ENCODE measurements at places on chromosomes 13 and 19.

DNA sequence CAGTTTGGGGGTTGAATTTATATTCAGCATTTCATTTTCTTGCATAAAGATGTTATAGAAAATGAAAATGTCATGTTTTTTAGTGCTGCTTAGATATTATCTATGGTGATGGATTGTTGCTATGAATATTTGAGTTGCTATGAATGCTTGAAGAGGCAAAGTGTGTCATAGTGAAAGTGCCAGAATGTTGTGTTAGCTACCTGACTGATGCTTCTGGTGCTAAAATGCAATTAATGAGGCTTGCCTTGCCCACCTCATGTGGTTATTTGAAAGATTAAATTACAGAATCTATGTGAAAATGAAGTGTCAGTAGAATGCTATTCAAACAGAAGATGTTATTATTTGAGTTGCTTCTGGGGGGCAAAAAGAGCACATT lies 62.7 kb upstream of the MYCBP2 start:
- DNase-seq: no peak

DNA sequence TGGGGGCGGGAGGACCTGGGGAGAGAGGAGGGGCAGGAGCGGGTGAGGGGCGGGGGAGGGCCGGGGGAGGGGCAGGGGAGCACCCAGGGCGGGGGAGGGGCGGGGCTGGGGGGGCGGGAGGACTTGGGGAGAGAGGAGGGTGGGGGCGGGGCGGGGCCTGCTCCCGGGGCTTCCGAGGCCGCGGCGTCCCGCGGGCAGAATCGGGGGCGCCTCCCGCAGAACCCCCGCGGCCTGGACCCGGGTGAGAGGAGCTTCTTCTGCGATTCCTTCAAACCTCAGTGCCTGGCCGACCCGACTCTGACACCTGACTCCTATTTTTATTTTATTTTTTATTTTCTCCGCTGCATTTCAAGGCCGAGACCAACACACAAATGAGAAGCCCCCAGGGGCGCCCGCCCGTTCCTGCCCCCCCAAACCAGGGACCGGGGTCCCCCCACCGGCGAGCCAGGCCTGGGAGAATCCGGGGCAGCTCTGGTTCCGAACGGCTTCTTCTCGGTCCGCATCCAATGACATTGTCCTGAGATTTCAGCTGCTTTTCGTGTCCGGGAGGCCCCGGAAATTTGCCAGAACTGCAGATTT lies 470 bp upstream of the GRTP1 start:
- DNase-seq: no peak

- peak; percentile 47 for DNase-seq
These were observed 687 bp downstream of the MATK start for GRCh38 chr19:3785451-3785937.

DNA sequence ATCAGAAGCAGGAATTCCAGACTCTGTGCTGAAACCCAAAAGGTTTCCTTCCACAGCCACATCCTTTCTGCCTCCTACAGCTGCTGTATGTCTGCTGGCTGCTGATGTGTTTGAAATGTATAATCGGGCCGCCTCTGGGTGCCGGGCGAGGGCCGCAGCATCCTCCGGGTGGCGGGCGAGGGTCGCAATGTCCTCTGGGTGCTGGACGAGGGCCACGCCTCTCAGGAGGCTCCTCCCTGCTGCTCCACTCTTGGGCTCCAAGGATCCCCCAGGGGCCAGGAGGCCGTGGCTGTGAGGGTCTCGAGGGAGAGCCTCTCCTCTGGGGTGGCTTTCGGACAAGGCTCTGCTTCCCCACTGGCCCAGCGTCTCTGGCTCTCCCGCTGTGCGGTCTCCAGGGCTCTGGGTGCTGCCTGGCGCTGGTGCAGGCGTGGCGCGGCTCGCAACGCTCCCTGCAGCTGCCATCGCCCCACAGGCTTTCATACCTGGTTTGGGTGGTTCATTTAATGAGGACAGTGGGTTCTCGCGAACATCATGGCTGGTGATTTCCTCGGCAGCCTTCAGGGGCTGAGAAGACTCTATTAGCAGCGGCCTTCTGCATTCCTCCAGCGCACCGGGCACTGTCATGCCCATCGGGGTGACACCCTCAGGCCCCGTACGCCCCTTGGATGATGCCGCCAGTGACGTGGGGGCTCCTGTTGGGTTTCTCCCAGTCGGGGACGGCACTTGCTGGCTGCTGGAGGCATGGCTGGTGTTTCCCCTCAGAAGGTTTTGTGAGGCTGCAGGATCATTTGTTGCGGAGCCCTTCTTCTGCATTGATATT lies 41.8 kb upstream of the GRTP1 start:
- no peak for DNase-seq

DNA sequence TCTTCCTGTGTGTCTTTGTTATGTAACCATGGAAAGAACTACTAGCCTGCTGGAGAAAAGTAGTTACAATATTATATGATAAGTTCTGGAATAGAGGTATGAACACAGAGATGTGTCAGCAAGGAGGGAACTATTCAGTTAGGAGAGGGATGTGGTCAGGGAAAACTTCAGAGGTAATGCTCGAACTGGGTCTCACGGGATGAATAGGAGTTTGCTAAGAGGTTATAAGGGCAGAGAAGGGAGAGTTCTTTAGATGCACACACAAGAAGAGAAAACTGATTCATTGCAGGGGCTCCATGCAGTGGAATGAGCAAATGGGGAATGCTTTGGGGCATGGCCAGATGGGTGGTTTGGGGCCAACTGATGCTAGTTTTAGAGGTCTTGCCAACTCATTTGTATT lies 46.0 kb upstream of the SIAH3 start:
- no peak for DNase-seq

- DNase-seq: no peak
These were observed 754.5 kb downstream of the DIAPH3 start for GRCh38 chr13:59409211-59409610.

DNA sequence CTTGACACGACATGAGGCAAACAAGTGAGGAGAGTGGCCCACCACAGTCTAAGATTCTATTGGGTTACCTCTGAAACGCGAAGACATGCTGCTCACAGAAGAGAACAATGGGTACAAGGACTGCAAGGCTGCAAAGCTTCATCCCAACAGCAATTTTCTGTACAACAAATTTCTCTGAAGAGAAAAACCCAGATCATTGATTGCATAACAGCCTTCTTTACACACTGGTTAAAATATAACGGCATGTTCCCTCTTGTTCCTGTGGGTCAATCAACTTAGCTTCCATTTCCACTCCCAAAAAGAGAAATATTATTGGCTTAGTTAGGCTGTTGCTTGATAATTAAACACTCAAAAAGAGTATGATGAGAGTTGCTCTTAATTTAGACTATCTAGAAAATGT lies at the start of gene CPB2:
Gene CPB2 (minus strand): TSS at position 166 of the 400 bp plus-strand sequence. CDS start 24 bp downstream, at position 142.
- no peak for DNase-seq

- peak; percentile 39 for DNase-seq
These were observed 4.0 kb downstream of the ERF start for GRCh38 chr19:42250666-42251531.

DNA sequence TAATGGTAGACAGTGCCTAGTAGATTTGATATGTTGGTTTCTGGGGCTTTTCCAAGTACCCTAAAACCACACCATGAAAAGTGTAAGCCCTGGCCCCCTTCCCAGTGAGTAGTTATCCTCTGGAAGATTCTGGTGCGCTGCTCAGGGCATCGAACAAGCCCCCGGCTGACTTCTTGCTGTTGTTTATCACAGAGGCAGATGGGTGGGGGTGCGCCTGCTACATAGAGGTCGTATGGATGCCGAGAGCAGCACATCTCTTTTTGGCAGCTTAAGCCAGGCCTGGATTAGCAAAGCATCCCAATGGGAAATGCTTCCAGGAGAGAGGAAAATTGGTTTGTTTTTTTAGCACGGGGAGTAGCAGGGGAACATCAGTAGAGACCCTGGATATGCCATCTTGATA lies 26.3 kb upstream of the SPATA13 start:
- DNase-seq: no peak

GRCh38 chr13:49213997-49214916 lies 5.9 kb upstream of the MLNR start:
- DNase-seq: no peak

DNA sequence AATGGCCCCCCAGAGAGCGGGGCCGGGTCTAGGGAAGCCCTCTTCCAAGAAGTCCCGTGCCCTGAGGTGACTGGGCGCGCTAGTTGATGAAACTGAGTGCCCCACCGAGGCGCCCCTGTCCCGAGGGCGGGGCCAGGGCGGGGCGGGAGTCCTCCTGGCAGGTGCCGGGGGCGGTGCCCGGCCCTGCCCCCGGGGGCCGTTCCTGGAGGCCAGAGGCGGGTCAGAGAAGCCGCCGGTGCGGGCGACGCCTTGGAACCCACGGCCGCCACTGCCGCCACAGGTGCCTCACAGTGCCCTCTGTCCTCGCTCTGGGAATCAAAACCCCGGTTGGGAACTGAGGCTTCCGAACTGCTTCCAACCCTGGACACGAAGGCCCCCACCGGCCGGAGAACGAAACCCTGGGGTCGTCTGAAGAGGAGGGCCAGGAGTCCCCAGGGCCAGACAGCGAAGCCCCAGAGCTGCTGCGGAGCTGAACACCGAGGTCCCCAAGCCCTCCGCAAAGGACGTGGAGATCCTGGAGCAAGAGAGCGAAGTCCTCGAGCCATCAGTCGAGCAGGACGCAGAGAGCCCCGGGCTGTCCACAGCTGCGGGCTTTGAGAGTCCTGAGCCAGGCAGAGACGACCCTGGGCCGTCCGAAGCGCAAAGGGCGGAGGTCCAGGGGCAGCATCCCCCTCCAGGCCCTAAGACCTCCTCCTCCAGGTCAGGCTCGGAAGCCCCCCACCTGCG lies at the start of gene MISP3:
Gene MISP3 (plus strand): TSS at position 252 of the 726 bp plus-strand sequence. CDS start 524 bp downstream, outside the sequence.
- DNase-seq: peak; percentile 43

- no peak for DNase-seq
These were observed 20.3 kb downstream of the SOX21 start for GRCh38 chr13:94692030-94692429.

DNA sequence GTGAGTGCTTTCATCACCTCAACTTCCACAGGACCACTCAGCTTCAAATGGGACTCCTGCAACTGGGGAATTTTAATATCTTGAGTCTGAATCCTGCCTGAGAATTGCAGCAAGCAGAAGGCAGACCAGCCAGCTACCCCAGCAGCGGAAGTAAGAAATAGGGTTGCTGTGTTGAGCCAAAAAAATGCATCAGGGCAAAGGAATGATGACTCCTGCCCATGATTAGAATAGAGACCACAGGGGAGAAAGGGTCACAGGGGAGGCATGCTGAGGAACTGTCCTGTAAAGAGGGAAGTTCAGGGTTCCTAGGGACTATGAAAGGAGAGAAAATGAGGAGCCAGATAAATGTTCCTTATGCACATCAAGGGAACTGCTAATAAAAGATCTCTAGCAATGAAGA lies 370.2 kb downstream of the KCTD12 start:
- no peak for DNase-seq

- peak; percentile 32 for DNase-seq
These were observed 1.1 kb downstream of the SAFB2 start for GRCh38 chr19:5621311-5621944.

- DNase-seq: no peak
These were observed 259.8 kb downstream of the OXGR1 start for GRCh38 chr13:96734499-96734898.

GRCh38 chr13:23639674-23640073 lies 69.5 kb downstream of the TNFRSF19 start:
- DNase-seq: no peak

DNA sequence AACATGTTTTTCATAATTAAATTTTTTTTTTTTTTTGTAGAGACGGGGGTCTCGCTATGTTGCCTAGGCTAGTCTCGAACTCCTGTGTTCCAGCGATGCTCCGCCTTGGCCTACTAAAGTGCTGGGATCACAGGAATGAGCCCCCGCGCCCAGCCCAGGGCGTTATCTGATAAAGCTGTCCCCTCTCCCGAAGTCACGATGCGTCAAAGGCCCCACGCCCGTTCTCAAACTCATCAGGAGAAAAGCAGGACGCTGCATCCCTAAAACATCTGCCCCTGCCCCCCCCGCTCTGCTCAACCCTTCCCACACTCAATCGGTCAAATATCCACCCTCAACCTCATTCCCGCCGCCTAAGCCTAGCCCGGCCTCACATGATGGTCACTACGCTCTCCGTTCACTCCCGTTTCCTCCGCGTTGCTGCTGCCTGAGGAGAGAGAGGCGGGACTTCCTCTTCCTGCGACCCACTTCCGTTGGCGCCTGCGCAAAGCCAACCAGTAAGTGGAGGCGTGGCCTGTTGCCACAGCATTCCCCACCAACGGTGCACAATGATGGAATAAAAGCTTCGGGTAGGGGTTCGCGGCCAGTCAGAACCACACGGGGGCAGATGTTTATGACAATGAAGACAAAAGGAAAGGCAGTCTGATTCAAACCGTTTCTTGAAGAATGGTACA lies at the start of gene SNRPD2:
Gene SNRPD2 (minus strand): TSS at position 438 of the 671 bp plus-strand sequence. CDS start 65 bp downstream, at position 373.
- peak; percentile 95 for DNase-seq

- DNase-seq: no peak
These were observed 630 bp downstream of the SPPL2B start for GRCh38 chr19:2329149-2329478.

DNA sequence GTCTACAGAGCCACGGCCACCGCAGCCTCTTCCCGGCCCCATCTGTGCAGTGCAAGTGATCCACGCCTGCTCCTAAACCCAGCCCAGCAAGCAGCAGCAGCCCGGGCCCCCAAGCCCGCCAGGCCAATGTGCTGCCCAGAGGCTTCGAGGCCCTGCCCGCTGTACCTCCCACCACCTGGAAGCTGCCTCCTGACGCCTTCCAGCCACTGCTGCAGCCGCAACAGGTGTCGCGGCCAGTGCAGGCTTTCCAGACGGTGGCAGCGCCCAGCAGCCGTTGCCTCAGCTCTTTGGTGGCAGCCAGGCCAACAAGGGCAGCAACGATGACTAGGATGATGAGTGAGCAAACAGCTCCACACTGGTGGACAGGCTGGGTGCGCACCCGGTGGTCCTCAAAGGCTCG lies 50.2 kb upstream of the TPM4 start:
- DNase-seq: no peak

- DNase-seq: no peak
These were observed 10.5 kb upstream of the CEACAM6 start for GRCh38 chr19:41744850-41745249.

DNA sequence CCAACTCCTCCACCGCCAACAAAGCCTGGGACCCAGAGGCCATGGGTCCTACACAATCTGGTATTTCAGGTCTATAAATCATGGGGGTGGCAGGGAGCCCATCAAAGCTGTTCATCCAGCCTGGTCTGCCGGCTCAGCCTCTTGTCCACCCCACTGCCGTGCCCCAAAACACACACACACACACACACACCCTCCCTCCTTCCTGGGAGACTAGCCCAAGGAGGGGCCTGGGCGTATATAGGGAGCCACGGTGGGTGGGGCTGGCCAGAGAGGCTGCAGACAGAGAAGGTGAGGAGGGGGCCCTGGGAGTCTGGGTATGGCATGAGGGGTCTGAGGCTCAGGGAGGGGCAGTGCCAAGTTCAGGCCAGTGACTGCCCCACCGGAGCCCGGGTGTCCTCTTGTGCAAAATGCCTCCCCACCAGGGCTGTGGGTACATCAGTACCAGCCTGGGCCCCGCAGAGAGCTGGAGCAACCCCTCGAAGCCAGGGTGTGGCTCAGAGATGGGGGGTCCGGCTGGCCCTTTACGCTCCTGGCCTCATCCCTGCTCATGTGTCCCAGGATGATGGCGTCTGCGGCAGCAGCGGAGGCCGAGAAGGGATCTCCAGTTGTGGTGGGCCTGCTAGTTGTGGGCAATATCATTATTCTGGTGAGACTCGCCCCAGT lies at the start of gene UPK1A:
Gene UPK1A (plus strand): TSS at position 267 of the 663 bp plus-strand sequence. CDS start 296 bp downstream, at position 563.
- no peak for DNase-seq

GRCh38 chr13:35733827-35734226 lies 257.3 kb upstream of the MAB21L1 start:
- no peak for DNase-seq
